Motor neuron (in vitro differentiated cells): ENCODE measurements at places on chromosomes 11 and 22. TPM values are rescaled to one million over a fixed set of nuclear protein-coding genes. Genes with fewer than 3 reads are reported as not detected.

Gene PGA5
- total RNA-seq, result 0.22 TPM in 1 of 2 replicates, not detected in the other

Gene MAP6
- total RNA-seq, result 0.52 TPM in 1 of 2 replicates, not detected in the other

Gene OR52N1
- 0.19 TPM in 1 of 2 replicates, not detected in the other for total RNA-seq

Gene SCN2B
- total RNA-seq, result 0.08 and 0.09 TPM in 2 replicates

Gene KRTAP5-2
- total RNA-seq, result 0.71 TPM in 1 of 2 replicates, not detected in the other

Gene CABP4
- total RNA-seq, result 0.16 and 0.38 TPM in 2 replicates

Gene GDPD4
- 0.43 TPM in 1 of 2 replicates, not detected in the other for total RNA-seq

Gene FOLH1
- 1.7 and 2.4 TPM in 2 replicates for total RNA-seq

Gene HYLS1
- 1.5 and 1.8 TPM in 2 replicates for total RNA-seq

Gene RPS13
- total RNA-seq, result 2,526 and 2,683 TPM in 2 replicates

Gene CATSPERZ
- 0.76 and 0.87 TPM in 2 replicates for total RNA-seq

Gene CADM1
- total RNA-seq, result 110 and 118 TPM in 2 replicates

Gene USP47
- 69.2 and 72.9 TPM in 2 replicates for total RNA-seq

Gene CWF19L2
- 14.3 and 14.6 TPM in 2 replicates for total RNA-seq

Gene PNPLA3
- total RNA-seq, result 2.7 TPM in 2 replicates

Gene TTC28
- total RNA-seq, result 32.4 and 56.3 TPM in 2 replicates

Gene TMPRSS13
- total RNA-seq, result 0.11 and 0.25 TPM in 2 replicates

Gene KRTAP5-1
- 2.6 and 3.6 TPM in 2 replicates for total RNA-seq
